ENCODE measurements at places on chromosomes 13 and 19.

GRCh38 chr19:5695649-5696195, 5.6 kb downstream of the RPL36 start:
- DNase-seq: no peak

GRCh38 chr19:11422163-11423065, 3.3 kb upstream of the RGL3 start:
- DNase-seq: peak; percentile 35

DNA sequence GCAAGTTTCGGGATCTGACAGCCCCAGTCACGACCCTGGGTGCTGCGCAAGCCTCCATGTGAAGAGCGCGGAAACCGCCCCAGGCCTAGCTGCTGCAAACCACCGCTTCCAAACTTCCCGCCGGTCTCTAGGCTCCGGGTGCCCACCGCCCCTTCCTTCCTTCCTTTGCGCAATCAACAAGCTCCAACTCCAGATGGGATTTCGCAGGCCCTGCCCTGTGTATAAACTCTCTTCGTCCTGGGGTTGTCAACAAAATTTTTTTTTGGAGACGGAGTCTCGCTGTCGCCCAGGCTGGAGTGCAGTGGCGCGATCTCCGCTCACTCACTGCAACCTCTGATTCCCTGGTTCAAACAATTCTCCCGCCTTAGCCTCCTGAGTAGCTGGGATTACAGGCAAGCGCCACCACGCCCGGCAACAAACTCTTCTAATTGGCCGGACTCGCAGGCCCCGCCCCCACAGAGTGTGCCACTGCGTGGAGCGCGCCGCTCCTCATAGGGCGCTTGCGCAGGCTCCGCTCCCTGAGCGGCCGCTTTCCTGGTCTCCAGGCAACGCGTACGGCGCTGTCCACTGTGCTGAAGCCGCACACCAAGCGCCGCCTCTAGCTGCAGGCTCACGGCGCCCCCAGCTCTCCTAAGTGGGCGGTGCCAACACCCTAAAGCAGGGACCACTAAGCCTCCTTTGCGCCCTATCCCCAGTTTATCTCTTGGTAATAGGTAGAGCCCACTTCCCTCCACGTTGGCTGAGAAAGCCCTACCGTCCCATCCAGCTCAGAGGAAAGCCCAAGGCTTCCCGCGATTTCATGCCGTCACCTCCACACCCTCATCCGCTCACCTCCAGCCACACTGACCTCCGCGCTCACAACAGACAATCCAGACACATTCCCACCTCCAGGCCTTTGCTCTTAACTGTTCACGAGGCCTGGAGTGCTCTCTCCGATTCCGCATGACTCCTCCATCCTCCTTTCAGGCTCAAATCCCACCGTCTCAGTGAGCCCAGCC, 5.5 kb upstream of the QTRT1 start:
- DNase-seq: peak; percentile 90

DNA sequence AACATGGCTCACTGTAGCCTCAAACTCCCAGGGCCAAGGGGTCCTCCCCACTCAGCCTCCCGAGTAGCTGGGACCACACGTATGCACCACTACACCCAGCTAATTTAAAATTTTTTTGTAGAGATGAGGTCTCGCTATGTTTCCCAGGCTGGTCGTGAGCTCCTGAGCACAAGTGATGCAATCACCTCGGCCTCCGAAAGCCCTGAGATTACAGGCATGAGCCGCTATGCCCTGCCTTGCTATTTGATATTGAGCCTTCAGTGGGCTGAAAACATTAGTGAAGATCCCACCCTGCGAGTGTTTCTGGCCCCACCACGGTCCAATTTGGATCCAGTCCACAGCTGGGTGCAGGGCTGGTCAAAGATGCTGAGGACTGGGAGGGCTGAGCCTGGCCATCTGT, 65.9 kb downstream of the TRPM4 start:
- no peak for DNase-seq

DNA sequence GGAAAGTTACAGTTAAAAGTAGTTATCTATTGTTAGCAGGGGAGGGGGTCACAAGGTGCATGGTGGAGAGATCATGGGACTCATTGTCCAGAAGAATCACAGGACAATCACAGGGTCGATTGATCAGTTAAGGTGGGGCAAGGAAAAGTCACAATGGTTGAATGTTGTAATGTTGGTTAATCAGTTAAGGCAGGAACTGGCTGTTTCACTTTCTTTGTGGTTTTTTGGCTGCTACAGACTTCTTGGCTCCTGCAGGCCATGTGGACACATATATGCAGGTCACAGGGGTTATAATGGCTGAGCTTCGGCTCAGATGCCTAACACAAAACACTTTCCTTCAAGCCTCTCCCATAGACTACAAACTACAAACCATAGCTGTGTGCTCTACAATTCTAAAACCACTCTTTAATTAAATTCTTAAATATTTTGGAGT, 6.9 kb upstream of the ZNF431 start:
- DNase-seq: no peak
